Forelimb muscle (tissue), 1 donor: ENCODE measurements at places on chromosomes 5 and 9.

- DNase-seq = no peak
Measured at GRCh38 chr9:10208691-10209069, 404.1 kb downstream of the PTPRD start.

GRCh38 chr5:14330729-14331385 is 187.7 kb downstream of the TRIO start:
- no peak for DNase-seq

- no peak for DNase-seq
Measured at GRCh38 chr9:112203536-112203935, 28.4 kb upstream of the SUSD1 start.

GRCh38 chr5:137730336-137730735 is 5.6 kb downstream of the KLHL3 start:
- no peak for DNase-seq

- DNase-seq = no peak
Measured at GRCh38 chr5:569868-570361, 42.2 kb upstream of the CEP72 start.

DNA sequence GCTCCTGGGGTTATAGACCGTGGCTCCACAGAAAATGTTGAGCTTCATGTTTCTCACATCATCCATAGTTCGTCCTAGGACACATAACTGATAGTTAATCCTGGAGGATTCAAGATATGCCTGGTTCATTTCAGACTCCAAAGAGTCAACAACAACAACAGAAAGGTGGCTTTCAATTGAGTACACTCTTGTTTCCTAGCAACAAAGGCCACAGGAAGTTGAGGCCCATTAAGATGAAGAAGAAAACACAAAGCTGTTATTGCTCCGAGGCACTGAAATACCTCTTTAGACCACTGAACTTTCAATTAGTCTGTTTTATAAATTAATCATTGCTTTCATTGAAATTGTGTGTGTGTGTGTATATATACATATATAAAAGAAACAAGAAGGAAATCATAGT is 154.5 kb downstream of the YIPF5 start:
- no peak for DNase-seq

DNA sequence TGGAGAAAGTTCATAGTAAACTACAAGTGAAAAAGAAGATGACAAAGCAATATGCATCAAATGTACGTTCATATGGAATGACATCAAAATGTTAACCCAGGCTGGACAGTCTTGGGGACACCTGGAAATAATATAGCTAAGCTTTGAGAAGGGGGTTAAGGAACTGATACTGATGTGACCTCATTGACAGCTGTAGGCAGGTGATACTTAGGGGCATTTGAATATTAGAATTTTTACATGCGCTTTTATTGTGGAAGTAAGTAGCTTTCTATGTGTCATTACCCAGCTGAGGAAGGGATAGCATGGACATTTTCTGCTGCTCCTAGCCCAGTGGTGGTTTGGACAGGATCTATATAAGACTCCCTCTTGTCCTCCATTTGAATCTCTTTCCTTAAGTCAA is 299.7 kb downstream of the CWC27 start:
- no peak for DNase-seq

GRCh38 chr5:6462671-6463070 is 14.0 kb downstream of the UBE2QL1 start:
- no peak for DNase-seq

DNA sequence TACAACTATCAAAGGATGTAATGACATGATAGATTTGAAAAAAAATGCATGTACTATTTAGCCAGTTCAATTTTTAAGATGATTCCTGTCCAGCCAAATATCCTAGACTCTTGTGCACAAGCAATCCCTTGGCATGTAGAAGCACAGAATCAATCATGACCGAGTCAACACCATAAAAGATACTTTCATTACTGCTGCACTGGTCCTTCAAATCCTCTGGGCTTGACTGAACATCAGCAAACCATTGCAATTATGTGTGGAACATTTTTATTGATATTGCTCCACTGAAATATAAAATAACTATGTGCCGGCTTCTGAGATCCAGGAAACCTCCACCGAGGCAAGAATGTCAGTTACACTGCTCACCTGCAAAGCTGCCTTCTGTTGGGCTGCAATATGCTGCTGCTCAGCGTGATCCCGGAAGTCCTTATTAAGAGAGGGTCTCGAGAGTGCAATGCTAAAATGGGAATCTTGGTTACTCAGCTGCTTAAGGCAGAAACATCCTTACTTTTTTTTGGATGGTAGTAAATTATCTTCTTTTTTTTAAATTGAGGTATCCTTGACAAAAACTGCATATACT is 28.7 kb downstream of the INIP start:
- DNase-seq = peak; percentile 17

GRCh38 chr5:94945656-94946055 is 327.2 kb downstream of the SLF1 start:
- DNase-seq = no peak

DNA sequence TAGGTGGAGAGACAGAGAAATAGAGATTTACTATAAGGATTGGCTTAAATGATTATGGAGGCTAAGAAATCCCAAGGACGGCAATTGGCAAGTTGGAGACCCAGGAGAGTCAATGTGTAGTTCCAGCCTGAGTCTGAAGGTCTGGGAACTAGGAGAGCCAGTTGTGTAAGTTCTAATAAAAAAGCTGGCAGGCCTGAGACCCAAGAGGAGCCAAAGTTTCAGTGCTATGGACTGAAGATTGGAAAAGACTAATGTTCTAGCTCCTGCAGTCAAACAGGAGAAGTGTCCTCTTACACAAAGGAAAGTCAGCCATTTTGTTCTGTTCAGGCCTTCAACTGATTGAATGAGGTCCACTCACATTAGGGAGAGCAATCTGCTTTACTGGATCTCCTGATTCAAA is 50.0 kb downstream of the NMUR2 start:
- no peak for DNase-seq

- DNase-seq = no peak
Measured at GRCh38 chr9:129624168-129624759, 1.7 kb upstream of the NTMT1 start.

DNA sequence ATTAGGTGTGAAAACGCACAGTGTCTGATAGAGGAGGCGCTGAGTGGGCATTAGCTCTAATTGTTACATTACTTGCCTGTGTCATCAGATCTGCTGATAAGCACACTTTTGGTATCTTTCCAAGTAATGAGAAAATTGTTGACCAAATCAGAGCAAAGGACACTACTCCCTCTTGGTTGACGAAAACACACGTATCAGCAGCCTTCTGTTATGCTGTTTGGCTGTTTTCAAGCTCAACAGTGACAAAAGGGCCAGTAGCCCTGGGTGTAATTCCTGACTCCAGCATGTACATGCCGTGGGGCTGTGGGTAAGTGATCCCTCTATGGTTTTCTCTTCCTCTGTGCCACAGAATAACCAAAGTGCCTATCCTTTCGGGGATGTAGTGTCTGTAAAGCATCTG is 151.4 kb downstream of the AUH start:
- DNase-seq = no peak

GRCh38 chr9:137380606-137381005 is 42.4 kb downstream of the EXD3 start:
- DNase-seq = no peak

GRCh38 chr9:19440823-19441580 is 32.2 kb downstream of the ACER2 start:
- DNase-seq = no peak

GRCh38 chr5:33023649-33024048 is 312.5 kb downstream of the NPR3 start:
- DNase-seq = no peak

GRCh38 chr5:127746756-127747155 is 43.6 kb downstream of the CCDC192 start:
- DNase-seq = no peak

DNA sequence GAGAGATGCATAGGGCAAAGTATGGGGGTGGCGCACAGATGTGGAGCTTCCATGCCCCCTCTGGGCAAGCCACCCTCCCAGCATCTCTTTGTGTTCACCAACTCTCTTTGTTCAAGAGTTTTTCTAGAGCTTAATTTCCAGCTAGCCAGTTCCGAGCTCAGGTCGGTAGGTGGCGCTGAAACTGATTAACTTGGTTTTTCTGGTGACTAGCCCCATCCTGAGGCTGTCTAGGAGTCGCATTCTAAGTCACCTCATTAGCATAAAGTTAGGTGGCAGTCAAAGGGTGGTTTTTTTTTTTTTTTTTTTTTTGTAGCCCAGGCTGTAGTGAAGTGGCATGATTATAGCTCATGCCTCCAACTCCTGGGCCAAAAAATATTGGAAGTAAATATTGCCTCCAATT is 476.4 kb downstream of the KDM4C start:
- DNase-seq = no peak

DNA sequence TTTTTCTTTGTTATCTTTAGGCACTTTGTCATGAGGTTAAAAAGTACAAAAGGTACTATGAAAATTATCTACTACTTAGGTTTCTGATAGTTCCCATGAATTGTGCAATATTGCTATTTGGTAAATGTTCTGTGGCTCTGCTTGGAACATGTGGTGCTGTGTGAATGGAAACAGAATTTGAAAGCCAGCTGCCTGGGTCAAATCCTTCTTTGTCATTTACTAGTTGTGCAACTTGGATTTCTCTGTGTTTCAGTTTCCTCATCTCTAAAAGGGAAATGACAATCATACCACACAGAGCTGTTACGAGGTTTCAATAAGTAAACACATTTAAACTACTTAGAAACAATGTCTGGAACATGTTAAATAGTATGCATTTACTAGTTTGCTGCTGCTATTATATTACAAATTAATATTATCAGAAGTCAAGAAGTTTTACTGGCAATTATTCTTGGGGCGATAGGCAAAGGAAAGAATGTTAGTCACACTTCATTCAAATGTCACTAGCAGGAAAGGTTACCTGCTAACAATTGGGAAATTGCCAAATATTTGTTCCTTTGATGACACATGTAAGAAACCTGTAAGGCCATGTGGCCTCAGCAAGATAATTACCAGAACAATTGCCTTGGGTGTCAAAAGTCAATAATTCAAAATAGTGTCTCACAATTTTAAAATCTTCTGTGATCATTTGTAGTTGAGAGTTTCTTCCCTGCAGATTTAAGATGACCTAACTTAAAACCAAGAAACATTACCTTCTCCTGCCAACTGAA is 184.8 kb downstream of the KIAA0825 start:
- DNase-seq = no peak

GRCh38 chr9:93922535-93922934 is 32.6 kb downstream of the BARX1 start:
- no peak for DNase-seq

- no peak for DNase-seq
Measured at GRCh38 chr9:97313746-97314145, 6.3 kb downstream of the CCDC180 start.

DNA sequence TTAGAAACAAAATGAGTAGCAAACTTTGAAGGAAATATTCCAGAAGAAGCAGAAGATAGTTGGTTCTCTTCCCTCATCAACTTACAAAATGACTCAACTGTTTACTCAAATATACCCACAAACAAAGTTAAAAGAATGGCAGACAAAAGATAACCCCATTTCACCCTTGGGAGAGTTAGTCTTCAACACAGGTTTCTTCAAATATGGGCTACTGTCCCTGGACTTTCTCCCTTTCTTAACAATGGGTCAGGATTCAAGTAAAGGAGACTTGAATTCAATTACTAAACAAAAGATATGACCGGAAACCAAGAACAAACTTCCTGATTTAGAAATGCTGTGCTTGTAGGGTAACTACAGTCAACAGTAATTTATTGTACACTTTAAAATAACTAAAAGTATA is 14.2 kb downstream of the RFX3 start:
- DNase-seq = no peak

DNA sequence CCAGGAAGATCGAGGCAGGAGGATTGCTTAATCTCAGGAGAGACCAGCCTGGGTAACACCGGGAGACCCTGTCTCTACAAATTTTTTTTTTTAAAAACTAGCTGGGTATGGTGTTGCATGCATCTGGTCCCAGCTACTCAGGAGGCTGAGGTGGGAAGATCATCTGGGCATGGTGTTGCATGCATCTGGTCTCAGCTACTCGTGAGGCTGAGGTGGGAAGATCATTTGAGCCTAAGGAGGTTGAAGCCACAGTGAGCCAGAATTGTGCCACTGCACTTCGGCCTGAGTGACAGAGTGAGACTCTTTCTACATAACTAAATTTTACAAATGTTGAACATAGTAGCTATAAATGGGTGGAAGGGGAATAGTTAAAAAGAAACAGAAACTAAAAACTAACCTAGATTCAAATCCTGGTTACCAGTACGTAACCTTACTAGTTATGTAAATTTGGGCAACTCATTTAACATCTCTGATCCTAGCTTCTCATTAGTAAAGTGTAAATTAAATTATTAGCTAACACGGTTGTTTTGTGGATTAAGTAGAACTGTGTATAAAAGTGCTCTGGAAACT is 41.7 kb downstream of the TMEM161B start:
- no peak for DNase-seq

DNA sequence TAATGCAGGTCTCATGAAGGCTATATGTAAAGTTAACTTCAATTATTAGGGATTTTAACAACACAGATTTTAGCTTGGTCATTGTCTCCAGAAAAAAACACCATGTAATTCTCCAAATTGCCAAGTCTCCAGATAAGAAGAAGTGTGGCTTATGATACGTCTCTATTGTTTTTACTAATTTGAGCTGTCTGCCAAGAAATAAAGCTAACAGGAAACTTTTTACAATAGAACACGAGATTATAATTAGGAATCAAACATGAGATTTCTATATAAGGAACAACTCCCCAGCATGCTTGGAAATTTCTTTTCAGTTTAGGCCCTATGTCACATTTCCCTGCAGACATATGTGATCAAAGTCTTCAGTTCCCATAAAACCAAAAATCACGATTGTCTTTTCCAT is 142.7 kb downstream of the MCTP1 start:
- no peak for DNase-seq

- DNase-seq = no peak
Measured at GRCh38 chr9:70438341-70438928, 24.0 kb upstream of the KLF9 start.

DNA sequence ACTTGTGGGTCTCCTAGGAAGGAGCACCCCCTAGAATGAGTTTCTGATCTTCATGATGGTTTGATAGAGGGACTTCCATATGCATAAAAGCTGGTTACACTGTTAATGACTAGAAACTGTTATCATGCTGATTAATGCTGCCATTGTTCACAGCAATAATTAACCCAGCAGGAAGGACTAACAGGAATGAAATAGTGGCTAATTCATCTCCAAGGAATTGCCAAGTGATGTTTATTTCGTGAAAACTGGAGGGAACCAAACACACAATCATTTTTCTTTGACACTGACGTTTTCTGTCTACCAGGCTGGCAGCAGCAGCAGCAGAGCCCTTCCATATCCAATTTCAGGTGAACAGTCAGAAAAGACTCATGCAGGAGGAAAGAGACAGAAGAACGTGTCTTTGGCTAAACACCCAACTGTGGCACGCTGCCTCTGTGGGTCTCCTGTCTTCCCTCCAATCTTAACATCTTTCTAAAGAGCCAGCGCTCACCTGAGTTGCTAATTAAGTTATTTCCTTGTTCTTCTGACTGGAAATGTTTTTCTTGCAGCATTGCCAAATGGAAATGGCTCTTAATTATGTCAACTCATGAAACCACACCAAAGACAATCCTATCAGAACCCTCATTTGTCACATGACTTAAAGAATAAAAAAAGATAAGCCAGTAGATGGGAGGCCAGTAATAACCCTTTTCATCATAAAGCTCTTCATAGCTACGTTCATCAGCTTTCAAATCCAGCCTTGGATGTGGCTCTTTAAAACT is 181.5 kb downstream of the SLIT3 start:
- no peak for DNase-seq

GRCh38 chr9:81850724-81851123 is 77.5 kb upstream of the SPATA31D4 start:
- no peak for DNase-seq

- no peak for DNase-seq
Measured at GRCh38 chr5:120507197-120507596, 43.1 kb downstream of the PRR16 start.
